ENCODE measurements at places on chromosomes 1 and 21. TPM values are rescaled to one million over a fixed set of nuclear protein-coding genes. Genes with fewer than 3 reads are reported as not detected.

Gene FCRLA
- 0.12 TPM for polyA plus RNA-seq

Gene PSMB4
- polyA plus RNA-seq = 483 TPM

Gene HSPG2
- polyA plus RNA-seq = 9.7 TPM

Gene FLVCR1
- polyA plus RNA-seq = 2.3 TPM

Gene IL19
- polyA plus RNA-seq = not detected

Gene OR2T33
- not detected for polyA plus RNA-seq

Gene ZNF695
- 1.2 TPM for polyA plus RNA-seq

Gene DCST1
- not detected for polyA plus RNA-seq

Gene YY1AP1
- 58.1 TPM for polyA plus RNA-seq

Gene GNAT2
- polyA plus RNA-seq = not detected

Gene DNAH14
- polyA plus RNA-seq = 7.2 TPM

Gene C1orf94
- 0.10 TPM for polyA plus RNA-seq

Gene LRRC71
- not detected for polyA plus RNA-seq

Gene DPH5
- 68.6 TPM for polyA plus RNA-seq

Gene FHAD1
- polyA plus RNA-seq = 0.09 TPM

Gene TIPRL
- polyA plus RNA-seq = 40.3 TPM

Gene CELA3B
- polyA plus RNA-seq = not detected

Gene LCK
- not detected for polyA plus RNA-seq

Gene APCS
- polyA plus RNA-seq = not detected

Gene RBBP4
- polyA plus RNA-seq = 132 TPM

Gene TNFRSF4
- polyA plus RNA-seq = 0.24 TPM

Gene FAM229A
- polyA plus RNA-seq = 1.6 TPM

Gene MASP2
- polyA plus RNA-seq = not detected

Gene G0S2
- polyA plus RNA-seq = 4.7 TPM

Gene KRTAP12-1
- not detected for polyA plus RNA-seq

Gene HSD3B2
- polyA plus RNA-seq = not detected

Gene LIN28A
- not detected for polyA plus RNA-seq

Gene SPATA46
- polyA plus RNA-seq = not detected

Gene CHD1L
- 33.8 TPM for polyA plus RNA-seq

Gene HPCA
- polyA plus RNA-seq = 0.06 TPM

Gene PDC
- not detected for polyA plus RNA-seq

Gene LAPTM5
- polyA plus RNA-seq = 0.53 TPM

Gene MCOLN3
- polyA plus RNA-seq = 0.05 TPM

Gene INAVA
- polyA plus RNA-seq = 0.02 TPM

Gene INTS3
- polyA plus RNA-seq = 44.5 TPM

Gene TAL1
- not detected for polyA plus RNA-seq

Gene ADAMTS1
- 332 TPM for polyA plus RNA-seq

Gene CYP4A11
- not detected for polyA plus RNA-seq

Gene TNN
- polyA plus RNA-seq = not detected

Gene POU3F1
- polyA plus RNA-seq = not detected

Gene KRTAP21-3
- polyA plus RNA-seq = not detected

Gene AIRE
- not detected for polyA plus RNA-seq

Gene NBPF4
- not detected for polyA plus RNA-seq

Gene HOOK1
- polyA plus RNA-seq = not detected

Gene CYB5RL
- polyA plus RNA-seq = 4.0 TPM

Gene VANGL1
- polyA plus RNA-seq = 8.2 TPM

Gene FAM151A
- not detected for polyA plus RNA-seq

Gene RNU1-3
- not detected for polyA plus RNA-seq

Gene SPATA45
- polyA plus RNA-seq = not detected

Gene LEMD1
- polyA plus RNA-seq = not detected

Gene TTC24
- not detected for polyA plus RNA-seq

Gene FAM163A
- polyA plus RNA-seq = not detected

Gene CLDN17
- not detected for polyA plus RNA-seq

Gene PBX1
- polyA plus RNA-seq = 46.6 TPM

All from AG04450 (cell line).